Stimulated activated CD8-positive, alpha-beta memory T cell treated with anti-CD3 and anti-CD28 coated beads, Interleukin-15, amount 100 ng/mL, for 1 hour (primary cell): ENCODE measurements at places on chromosomes 3 and 15.

- DNase-seq: no peak
Measured at GRCh38 chr3:85321892-85322291, 363.1 kb downstream of the CADM2 start.

DNA sequence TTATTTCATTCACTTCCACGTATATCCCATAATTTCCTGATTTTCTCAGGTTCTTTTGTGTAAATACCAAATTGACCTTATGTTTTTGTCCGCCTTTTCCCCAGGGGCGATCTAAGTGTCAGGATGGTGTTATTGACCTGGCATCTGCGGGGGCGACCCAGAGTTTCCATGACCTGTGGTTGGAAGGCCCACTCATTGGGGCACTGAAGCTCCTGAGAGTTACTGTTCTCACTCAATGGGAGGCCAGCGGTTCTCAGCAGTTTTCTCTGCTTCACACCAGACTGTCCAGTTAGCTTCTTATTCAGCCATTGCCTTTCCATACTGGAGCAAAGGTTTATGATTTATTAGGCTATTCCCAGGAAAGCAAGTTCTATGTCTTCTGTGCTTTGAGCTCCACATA is 53.3 kb downstream of the B3GALNT1 start:
- no peak for DNase-seq

DNA sequence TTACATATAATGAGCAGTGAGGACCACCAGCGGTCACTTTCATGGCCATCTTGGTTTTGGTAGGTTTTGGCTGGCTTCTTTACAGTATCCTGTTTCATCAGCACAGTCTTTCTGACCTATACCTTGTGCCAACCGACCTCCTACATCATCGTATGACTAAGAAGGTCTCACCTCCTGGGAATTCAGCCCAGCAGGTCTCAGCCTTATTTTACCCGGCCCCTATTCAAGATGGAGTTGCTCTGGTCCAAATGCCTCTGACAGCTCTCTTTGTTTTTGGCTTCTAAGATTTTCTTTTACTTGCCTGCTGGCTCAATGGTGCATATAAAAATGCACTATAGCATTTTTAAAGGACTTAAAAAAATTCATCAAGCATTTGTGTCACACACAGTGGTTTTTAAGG is 3.2 kb upstream of the MME start:
- DNase-seq: no peak

- no peak for DNase-seq
Measured at GRCh38 chr15:26260517-26261133, 397.5 kb upstream of the ATP10A start.

DNA sequence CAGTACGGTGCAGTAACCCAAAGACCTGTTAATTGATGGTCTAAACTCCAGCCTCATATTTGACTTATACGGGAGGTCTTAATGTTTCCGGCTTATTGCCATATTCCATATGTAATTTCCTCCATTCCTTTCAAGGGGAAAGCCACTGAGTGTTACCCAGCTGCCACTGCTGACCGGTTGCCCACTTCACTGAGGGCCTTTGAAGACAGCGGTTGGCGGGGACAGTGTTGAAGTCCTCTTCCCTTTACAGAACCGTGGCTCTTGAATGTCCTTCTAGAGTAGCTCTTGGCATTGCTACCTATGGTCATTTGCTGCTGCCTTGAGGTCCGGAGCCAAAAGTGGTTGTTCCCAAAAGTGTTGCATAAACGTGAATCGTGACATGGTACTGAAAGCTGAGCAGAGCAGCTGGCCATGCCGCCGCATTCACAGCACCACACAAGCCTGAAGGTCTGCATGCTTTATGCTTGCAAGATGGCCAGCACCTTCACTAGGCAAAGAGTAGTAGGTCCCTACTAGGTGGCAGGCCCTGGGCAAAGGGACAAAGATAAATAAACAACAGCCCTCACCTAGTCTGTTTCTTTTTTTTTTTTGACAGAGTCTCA is 51.7 kb upstream of the CTDSPL start:
- no peak for DNase-seq

DNA sequence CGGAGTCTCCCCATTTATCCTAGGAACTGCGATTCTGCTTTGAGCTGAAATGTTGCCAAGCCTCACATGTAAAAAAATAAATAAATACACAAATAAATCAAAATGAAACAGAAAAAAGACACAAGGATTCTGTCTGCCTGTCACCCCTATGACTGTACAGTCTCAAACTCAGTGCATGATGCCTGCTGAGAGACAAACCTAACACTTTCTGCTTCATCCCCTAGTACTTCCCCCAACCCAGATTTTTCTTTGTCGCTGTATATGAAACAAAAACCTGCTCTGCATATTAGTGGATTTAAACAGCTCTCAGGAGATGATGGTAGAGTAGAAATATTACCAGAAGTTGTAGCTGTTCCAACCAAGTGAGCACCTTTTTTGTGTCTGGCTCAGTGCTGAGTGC is 530.7 kb upstream of the CFAP20DC start:
- no peak for DNase-seq

GRCh38 chr3:63030666-63031065 is 155.4 kb upstream of the CADPS start:
- DNase-seq: no peak

DNA sequence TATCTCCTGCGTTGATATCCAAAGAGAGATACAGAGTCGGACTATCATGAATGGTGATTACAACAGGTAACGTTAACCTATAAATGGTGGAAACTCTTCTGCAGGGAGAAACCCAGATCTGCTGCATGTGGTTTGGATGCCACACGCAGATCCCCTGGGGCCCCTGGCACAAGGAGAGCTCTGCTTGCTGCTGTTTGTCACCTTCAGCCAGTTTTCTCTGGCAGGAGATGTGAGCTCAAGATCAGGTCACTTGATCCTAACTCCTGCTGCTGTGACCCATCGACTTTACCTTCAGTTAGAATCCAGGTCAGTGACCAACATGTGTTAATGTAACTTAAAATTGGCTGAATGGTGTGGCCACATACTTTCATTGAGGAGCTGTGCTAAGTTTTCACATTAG is 23.8 kb upstream of the GPR171 start:
- DNase-seq: no peak

- no peak for DNase-seq
Measured at GRCh38 chr3:12522721-12523120, 22.6 kb downstream of the MKRN2OS start.

DNA sequence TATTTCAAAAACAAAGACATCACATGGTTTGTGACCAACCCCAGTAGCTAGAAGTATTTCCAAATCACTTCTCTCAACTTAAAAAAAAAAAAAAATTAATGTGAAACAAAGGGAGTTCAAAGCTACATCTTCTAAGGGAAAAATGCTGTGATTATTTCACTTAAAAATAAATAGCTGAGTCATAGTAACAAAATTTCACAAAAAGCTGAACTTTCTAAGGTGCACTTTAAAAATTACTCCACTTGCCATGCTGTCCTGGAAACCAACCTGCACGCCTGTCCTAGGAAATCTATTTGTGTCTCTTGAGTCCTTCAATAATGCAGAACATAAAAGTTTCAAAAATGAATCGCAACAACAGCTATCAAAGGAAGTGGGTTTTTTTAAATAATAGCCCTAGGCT is 1.8 kb downstream of the ACAP2 start:
- no peak for DNase-seq

- no peak for DNase-seq
Measured at GRCh38 chr3:23219117-23219516, 16.0 kb downstream of the UBE2E2 start.
